ENCODE measurements at places on chromosomes 2 and 18.
A peak's percentile ranks its signal among the peaks of the same experiment; 100 is the strongest.

- no peak for DNase-seq
These were observed 523 bp downstream of the KCTD1 start for GRCh38 chr18:26547646-26548414.

DNA sequence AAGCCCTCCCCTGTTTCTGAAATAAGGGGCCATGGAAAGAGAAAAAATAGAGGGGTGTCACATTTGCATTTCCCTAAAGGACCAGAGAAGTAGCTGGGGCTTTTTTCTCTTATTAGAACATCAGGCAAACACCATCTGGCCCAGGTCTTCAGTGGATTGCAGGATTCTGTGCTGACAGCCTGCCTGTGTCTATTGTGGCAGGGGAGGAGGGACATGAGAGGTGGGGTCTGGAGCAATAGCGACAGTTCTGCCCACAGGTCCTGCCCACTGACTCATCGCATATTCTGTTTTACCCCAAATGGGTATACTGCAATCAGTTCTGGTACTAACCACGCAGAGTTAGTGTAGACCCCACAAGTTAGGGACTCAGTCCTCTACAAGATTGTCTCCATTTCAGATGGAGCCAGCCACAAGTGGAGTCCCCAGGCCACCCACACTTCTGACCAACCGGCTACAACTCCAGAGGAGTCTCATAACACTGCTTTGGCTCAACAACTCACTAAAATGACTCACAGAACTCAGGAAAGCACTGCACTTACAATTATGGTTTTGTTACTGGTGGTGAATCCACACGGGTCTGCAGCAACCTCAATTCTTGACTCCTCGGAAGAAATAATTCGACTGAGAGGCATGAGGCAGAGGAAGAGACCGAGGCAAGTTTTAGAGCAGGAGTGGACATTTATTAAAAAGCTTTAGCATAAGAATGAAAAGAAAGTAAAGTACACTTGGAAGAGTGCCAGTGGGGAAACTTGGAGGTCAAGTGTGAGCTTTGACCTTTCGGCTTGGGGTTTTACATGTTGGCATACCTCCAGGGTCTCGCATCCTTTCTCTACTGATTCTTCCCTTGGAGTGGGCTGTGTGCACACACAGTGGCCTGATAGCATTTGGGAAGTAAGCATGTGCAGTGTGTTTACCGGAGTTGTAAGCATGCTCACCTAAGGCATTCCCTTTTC is 146.4 kb upstream of the SPATS2L start:
- no peak for DNase-seq

- DNase-seq, result no peak
These were observed 58.2 kb upstream of the ST6GAL2 start for GRCh38 chr2:106944215-106944614.

GRCh38 chr2:168589236-168590211 is 133.5 kb downstream of the CERS6 start:
- no peak for DNase-seq

DNA sequence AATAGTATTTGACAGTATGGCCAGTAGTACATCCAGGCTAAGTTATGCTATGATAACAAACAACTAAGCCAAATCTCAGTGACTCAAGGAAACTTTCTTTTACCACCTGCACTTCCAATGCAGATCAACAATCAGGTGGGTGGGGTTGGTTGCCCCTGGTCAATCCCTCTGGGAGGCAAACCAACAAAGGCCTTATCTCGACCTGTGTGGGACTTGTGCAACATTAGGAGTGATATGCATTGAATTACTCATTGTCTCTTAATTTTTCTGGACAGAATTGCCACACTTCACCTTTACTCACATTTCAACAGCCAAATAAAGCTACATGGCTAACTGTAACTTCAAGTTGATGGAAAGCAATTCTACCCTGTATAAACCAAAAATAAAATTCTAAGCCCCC is 1049.3 kb upstream of the CDH2 start:
- DNase-seq, result peak; percentile 13

GRCh38 chr2:65199166-65199565 is 28.5 kb upstream of the ACTR2 start:
- no peak for DNase-seq

DNA sequence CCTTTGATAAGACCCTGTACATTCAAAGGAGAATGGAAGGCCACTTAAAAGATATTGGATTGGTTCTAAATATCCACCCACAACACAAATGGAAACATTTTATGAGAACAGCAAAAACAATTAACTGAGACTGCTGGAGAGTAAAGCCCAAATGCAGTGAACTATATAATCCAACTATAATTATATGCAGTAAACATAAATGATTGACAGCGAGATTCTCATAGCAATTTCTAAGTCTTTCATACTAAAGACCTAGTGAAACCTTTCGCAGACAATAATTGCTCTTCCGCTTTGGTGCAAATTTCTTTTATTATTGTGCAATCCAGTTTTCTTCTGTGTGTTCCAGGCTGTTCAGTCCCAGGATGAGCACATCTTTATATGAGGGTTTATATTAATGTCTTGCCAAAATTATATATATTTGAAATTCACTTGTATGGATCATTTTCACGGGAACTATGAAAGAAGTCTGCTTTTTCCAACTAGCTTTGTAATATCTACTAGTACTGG is 190.9 kb downstream of the ST6GAL2 start:
- DNase-seq, result no peak

DNA sequence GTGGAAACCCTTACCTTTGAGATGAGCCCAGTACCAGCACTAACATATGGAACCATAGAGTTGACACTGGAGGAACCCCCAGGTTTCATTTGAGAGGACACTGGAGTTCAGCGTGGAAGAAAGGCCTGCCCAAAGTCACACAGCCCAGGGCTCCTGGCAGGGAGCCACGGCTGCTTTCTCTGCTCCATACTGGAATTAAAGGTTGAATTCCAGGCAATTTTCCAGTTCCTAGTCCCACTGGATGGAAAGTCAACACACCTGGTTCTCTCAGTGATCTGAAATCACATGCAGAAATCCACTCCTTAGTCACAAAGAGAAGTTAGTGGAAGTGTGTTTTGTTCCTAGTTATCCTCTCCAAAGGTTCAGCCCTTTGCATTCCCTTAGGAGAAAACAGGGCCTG is 336.1 kb upstream of the SKOR2 start:
- DNase-seq, result no peak

DNA sequence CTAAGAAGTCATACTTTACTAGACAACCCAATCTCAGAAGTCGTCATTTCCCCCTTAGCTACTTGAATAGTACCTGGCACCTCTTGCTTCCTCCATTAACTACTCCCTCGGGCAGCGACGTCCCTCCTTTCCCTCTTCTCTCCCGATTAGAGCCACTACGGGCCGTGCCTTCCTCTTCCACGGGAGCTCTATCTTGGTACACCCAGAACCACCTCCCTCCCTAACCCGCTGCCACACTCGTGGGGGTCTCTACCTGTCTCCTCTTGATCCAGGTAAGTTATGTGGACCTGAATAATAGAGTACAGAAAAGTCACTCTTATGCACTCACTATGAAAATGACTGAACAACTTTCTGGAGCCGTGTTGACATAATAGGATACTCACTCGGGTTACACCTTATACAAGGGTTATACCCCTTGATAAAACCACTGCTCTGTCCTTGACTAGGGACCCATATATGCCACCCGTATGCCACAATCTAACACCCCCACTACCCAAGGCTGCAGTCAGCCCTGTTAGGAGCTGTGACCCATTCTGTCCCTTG is 595 bp upstream of the HDHD2 start:
- peak; percentile 61 for DNase-seq

DNA sequence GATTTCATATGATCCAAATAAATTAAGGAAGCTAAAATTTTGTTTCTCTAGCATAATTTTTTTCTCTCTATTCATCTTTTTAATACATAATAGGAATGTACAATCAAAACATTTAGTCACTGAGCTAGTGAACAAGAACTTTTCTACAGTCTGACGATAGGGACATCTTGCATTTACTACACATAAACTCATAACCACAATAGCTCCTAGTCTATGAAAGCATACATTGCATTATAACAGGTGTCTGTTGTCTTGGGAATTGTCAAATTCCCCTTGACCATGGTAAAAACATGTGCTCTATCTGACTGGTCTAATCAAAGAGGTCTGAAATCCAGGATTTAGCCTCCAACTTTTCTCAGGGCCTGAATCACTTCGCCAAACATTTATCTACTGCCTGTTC is 144.8 kb downstream of the FAM124B start:
- no peak for DNase-seq

- no peak for DNase-seq
These were observed 23.4 kb downstream of the CROCC2 start for GRCh38 chr2:240929364-240930095.

GRCh38 chr2:150491430-150491829 is 4.0 kb upstream of the RND3 start:
- DNase-seq, result no peak

DNA sequence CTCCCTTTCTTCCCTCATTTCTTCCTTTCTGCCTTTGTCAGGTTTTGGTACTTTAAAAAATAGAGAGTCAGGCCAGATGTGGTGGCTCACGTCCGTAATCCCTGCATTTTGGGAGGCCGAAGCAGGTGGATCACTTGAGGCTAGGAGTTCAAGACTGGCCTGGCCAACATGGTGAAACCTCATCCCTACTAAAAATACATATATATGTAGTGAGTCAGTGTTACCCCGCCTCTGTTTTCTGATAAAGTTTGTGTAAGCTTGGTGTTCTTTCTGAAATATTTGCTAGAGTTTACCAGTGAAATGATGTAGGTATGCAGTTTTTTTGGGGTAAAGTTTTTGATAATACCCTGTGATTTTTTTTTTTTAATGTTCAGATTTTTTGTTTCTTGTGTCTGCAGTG is 58.8 kb downstream of the DGKD start:
- no peak for DNase-seq

GRCh38 chr2:101732199-101732598 is 34.7 kb downstream of the MAP4K4 start:
- no peak for DNase-seq

DNA sequence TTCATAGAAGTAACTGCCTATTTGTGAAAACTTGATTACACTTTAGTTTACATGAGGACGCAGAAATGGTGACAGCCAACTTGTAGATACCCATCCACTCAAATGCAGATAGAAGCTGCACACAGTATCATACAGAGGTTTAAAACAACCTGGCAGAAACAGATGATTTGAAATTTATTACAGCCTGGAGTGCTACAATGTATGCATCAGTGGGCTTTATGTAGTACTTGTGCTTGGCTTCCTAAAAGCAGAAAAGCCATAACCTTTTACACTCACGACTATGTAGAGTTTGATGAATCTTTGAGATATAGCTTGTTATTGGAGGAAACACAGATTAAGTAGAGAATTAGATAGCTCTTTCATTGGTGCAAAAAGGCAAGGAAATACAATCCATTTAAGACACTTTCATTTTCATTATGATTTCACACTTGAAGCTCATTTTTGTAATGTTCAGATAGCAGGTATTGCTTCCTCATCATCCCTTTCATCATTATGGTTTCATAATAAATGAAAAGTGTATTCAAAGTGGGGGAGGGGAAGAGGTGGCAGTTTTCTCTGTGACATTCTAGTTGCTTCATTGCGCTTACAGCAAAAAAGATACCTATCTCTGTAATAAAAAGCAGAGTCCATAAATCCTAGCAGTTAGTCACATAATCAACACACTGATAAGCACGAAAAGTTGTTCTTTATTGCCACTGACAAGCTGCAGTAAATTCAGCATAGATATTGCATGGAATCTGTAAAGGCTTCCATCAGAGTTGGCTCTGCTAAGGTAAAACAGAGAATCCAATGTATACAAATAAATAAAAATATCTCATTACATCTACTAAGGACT is 789.8 kb upstream of the FSHR start:
- no peak for DNase-seq

GRCh38 chr2:134218930-134219658 is 34.8 kb upstream of the MGAT5 start:
- no peak for DNase-seq

- DNase-seq, result no peak
These were observed 63.0 kb downstream of the MAPK4 start for GRCh38 chr18:50622865-50623393.

- DNase-seq, result no peak
These were observed 40.6 kb upstream of the LAMA1 start for GRCh38 chr18:7158216-7158615.

DNA sequence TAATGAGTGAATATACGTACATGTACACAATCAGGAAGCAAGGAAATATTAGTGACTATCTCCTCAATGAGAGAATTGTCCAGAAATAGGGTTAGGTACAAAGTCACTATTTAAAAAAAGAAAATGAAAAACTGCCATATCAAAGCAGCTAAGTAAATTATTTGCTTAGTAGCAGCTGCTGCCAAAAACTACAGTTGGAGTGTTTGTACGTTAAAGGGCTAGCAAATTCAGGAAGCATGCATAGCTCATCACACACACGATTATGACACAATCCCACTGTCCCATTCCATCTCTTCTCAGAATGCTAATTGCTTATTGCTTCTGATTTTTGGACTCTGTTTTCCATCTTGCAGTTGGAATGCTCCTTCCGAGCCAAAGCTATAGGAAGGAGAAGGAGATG is 2012.5 kb upstream of the LRRTM1 start:
- DNase-seq, result no peak

DNA sequence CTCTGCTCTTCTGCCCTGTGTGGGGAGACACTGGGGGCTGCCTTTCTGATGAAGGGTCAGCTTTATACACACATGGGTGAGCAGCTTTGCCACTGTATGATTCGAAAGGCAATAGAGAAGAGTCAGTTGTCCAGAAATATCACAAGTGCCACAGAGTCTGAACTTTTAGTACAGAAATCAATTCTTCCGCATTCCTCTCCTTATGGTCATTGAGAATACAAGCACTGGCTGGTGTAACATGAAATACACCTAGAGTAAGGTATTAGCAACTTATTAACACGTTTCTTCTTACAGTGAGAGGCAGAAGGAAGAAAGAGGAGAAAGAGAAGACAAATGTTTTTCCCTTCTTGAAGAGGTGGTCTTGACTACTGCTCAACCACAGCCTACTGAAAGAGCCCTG is 579.2 kb downstream of the ZEB2 start:
- DNase-seq, result no peak

DNA sequence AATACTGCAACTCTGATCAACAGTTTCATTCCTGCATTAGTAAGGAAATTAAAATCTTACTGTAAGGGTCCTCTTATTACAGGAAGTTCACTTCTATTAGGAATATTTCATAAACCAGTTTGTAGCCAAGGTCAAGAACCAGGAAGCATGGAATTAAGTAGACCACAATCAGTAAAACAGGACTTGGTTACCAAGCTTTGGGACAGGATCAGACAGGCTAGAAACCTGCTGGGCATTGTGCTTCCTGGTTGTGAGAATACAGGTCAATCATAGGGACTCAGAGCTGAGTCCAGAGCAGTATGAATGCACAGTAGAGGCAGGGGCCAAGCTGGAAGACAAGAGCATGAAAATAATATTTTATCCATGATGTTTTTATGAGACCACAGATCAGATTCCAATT is 248.0 kb downstream of the IKZF2 start:
- no peak for DNase-seq

- DNase-seq, result no peak
These were observed 318.6 kb downstream of the SS18 start for GRCh38 chr18:25771796-25772195.

GRCh38 chr2:50345701-50346591 is 686.0 kb downstream of the NRXN1 start:
- peak; percentile 65 for DNase-seq

Data from NCI-H146 (cell line).